Caco-2 (cell line): ENCODE measurements at places on chromosomes 11 and 22. TPM values are rescaled to one million over a fixed set of nuclear protein-coding genes. Genes with fewer than 3 reads are reported as not detected.

The TEF gene
- 13.8 and 17.8 TPM in 2 replicates for total RNA-seq

The ZBTB16 gene
- 10.6 and 12.7 TPM in 2 replicates for total RNA-seq

The CALCB gene
- not detected in 2 replicates for total RNA-seq

The ACTN3 gene
- total RNA-seq: 0.16 TPM in 1 of 2 replicates, not detected in the other

The ENTHD1 gene
- total RNA-seq: not detected in 2 replicates

The SYTL2 gene
- total RNA-seq: 110 and 156 TPM in 2 replicates

The LRRC56 gene
- 4.3 and 4.4 TPM in 2 replicates for total RNA-seq

The KCNJ11 gene
- 2.3 and 3.4 TPM in 2 replicates for total RNA-seq

GRCh38 chr11:64441127-64441526 lies 82.2 kb downstream of the RPS6KA4 start:
- H3K27me3 ChIP-seq: no peaks in the 10 kb centered on the region
- no peak overlapping the region for H3K4me3 ChIP-seq
- H3K36me3 ChIP-seq: no peaks in the 10 kb centered on the region
- DNase-seq: no peak
- peaks cover 26% of the 10 kb centered on the region for H3K4me1 ChIP-seq

DNA sequence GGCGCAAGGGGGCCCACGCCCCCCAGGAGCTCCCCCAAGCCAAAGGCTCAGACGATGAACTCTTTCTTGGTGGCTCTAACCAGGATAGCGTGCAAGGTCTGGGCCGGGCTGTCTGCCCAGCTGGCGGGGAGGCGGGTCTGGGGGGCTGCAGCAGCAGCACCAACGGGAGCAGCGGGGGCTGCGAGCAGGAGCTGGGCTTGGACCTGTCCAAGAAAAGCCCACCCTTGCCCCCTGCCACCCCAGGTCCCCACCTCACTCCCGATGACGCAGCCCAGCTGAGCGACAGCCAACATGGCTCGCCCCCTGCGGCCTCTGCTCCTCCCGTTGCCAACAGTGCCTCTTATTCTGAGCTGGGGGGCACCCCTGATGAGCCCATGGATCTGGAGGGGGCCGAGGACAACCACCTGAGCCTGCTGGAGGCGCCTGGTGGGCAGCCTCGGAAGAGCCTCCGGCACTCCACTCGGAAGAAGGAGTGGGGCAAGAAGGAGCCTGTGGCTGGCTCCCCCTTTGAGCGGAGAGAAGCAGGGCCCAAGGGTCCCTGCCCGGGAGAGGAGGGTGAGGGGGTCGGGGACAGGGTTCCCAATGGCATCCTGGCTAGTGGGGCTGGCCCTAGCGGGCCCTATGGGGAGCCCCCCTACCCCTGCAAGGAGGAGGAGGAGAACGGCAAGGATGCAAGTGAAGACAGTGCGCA lies 21.6 kb upstream of the TMEM191C start:
- no peaks in the 10 kb centered on the region for H3K27me3 ChIP-seq
- H3K4me1 ChIP-seq: peaks cover 6% of the 10 kb centered on the region; the same call in 1 of the 2 replicates
- no peak overlapping the region for H3K27ac ChIP-seq
- H3K36me3 ChIP-seq: peaks cover 3% of the 10 kb centered on the region
- DNase-seq: no peak
